Epithelial cell of umbilical artery (primary cell): ENCODE measurements at places on chromosomes 1 and 21. TPM values are rescaled to one million over a fixed set of nuclear protein-coding genes. Genes with fewer than 3 reads are reported as not detected.

The PLA2G2F gene
- not detected in 2 replicates for total RNA-seq

The FAM151A gene
- total RNA-seq: not detected in 2 replicates

The KCNT2 gene
- total RNA-seq: under 0.01 and 0.91 TPM in 2 replicates

The RUNX3 gene
- not detected in 2 replicates for total RNA-seq

The CYP4A11 gene
- not detected in 2 replicates for total RNA-seq

The HTR6 gene
- total RNA-seq: not detected in 2 replicates

The SPRR2B gene
- not detected in 2 replicates for total RNA-seq

The LRRC7 gene
- under 0.01 TPM in 1 of 2 replicates, not detected in the other for total RNA-seq

The C1orf141 gene
- total RNA-seq: not detected in 2 replicates

The CLDN17 gene
- not detected in 2 replicates for total RNA-seq

The FAM72C gene
- 0.65 and 1.2 TPM in 2 replicates for total RNA-seq

The OXCT2 gene
- total RNA-seq: 1.8 and 2.3 TPM in 2 replicates

The CD1E gene
- not detected in 2 replicates for total RNA-seq

The OR4F16 gene
- total RNA-seq: not detected in 2 replicates

The CELA2B gene
- total RNA-seq: not detected in 2 replicates

The TMEM51 gene
- total RNA-seq: 6.5 and 10.9 TPM in 2 replicates

The CD101 gene
- total RNA-seq: under 0.01 and 0.15 TPM in 2 replicates

The CSMD2 gene
- total RNA-seq: under 0.01 and 0.15 TPM in 2 replicates

The AGRN gene
- total RNA-seq: 56.2 and 70.7 TPM in 2 replicates

The DNASE2B gene
- not detected in 2 replicates for total RNA-seq

The SPRR2F gene
- not detected in 2 replicates for total RNA-seq

The SHISAL2A gene
- not detected in 2 replicates for total RNA-seq

The JAM2 gene
- total RNA-seq: 0.15 and 0.65 TPM in 2 replicates

The CYP2J2 gene
- total RNA-seq: under 0.01 and 0.91 TPM in 2 replicates

The SERTAD4 gene
- total RNA-seq: 1.3 and 2.3 TPM in 2 replicates

The TEDDM1 gene
- not detected in 2 replicates for total RNA-seq

The ANKRD65 gene
- total RNA-seq: under 0.01 TPM in 1 of 2 replicates, not detected in the other

The KRTAP21-2 gene
- not detected in 2 replicates for total RNA-seq

The LCE3D gene
- total RNA-seq: not detected in 2 replicates

The EFNA1 gene
- 57.0 and 96.1 TPM in 2 replicates for total RNA-seq

The CGN gene
- under 0.01 and 0.30 TPM in 2 replicates for total RNA-seq

The E2F2 gene
- 0.97 and 2.0 TPM in 2 replicates for total RNA-seq

The MSH4 gene
- total RNA-seq: under 0.01 and 0.46 TPM in 2 replicates

The SWT1 gene
- total RNA-seq: 2.9 and 6.1 TPM in 2 replicates

The CA6 gene
- total RNA-seq: not detected in 2 replicates

The IGSF3 gene
- total RNA-seq: 0.30 and 0.97 TPM in 2 replicates

The DHCR24 gene
- 80.2 and 118 TPM in 2 replicates for total RNA-seq

The AIRE gene
- total RNA-seq: under 0.01 and 0.15 TPM in 2 replicates

The DENND2D gene
- 0.97 and 2.3 TPM in 2 replicates for total RNA-seq

The TRIM45 gene
- total RNA-seq: 1.4 and 3.2 TPM in 2 replicates

The SPEN gene
- 15.9 and 31.2 TPM in 2 replicates for total RNA-seq

The GBP2 gene
- 47.4 and 57.6 TPM in 2 replicates for total RNA-seq

The SPRR2E gene
- total RNA-seq: not detected in 2 replicates

The TMEM167B gene
- total RNA-seq: 16.6 and 17.2 TPM in 2 replicates

The ZC3H12A gene
- total RNA-seq: 3.9 and 5.6 TPM in 2 replicates

The KDF1 gene
- not detected in 2 replicates for total RNA-seq
